ENCODE measurements at places on chromosomes 4 and X.

GRCh38 chr4:88054901-88055300 is 47.5 kb downstream of the PKD2 start:
- no peak for DNase-seq

DNA sequence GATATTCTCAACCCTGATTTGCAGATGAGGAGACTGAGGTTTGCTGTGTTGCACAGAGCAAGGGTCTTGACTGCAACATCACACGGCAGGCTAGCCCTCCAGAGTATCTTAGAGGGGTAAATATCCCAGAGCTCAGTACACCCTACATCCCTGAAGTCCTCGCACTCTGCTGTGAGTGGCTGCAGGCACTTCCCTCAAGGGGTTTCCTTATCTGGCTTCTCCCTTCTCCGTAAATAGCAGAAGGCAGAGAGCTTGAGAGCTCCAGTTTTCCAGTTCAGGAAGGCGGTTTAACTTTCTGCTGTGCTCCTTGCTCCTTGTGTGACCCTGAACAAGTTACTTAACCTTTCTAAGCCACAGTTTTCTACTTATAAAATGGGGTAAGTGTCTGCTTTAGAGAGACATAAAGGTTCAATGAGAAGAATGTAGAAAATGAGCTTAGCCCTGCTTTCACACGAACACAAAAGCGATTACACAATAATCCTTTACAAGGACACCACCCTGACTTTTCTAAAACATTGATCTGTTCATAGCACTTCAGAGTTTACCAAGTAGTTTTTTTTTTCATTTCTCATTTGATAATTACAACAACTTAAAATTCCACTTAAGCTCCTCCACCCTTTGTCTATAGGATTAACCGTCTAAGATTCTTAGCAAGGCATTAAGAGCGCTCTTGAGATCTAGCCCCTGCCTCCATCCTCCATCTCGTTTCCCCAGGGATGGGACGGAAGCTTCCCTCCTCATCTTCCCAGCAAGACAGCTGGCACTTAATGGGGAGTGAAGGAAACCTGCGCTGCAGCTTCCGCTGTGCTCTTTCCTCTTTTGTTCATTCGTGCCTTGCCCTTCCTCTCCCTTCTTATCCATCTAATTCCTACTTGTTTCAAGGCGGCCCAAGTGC is 68.4 kb downstream of the TAPT1 start:
- DNase-seq, result no peak

GRCh38 chr4:52836678-52837077 is 25.4 kb upstream of the RASL11B start:
- DNase-seq, result no peak

DNA sequence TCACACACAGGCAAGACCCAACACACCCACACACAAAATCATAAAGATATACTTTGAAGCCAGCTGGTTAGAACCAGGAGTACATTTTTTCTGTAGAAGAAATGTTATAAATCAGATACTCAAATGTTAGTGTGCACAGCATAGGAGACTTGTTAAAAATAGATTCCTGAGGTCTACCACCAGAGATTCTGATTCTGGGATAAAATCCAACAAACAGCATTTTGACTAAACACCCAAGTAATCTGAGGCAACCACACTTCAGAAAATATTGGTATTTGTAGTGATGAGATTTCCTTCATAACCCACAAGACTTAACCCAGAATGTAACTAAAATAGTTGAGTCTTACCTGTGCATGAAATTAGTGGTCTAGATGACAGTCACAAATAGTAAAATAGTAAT is 301.8 kb downstream of the HNRNPD start:
- DNase-seq, result no peak

- DNase-seq, result no peak
Observed at GRCh38 chr4:100100985-100101384, 89.3 kb downstream of the DDIT4L start.

GRCh38 chrX:129233786-129234185 is 289.5 kb downstream of the SMARCA1 start:
- no peak for DNase-seq
